ENCODE measurements at places on chromosomes 11 and 22.

- H3K4me1 ChIP-seq, result no peaks in the 10 kb centered on the region
- no peaks in the 10 kb centered on the region for H3K36me3 ChIP-seq
- no peak for DNase-seq
- H3K4me3 ChIP-seq, result no peak overlapping the region
Measured at GRCh38 chr11:117427356-117427874, 99.8 kb downstream of the CEP164 start.

- H3K27ac ChIP-seq, result no peak overlapping the region
- no peaks in the 10 kb centered on the region for H3K27me3 ChIP-seq
- DNase-seq, result no peak
- H3K4me1 ChIP-seq, result no peaks in the 10 kb centered on the region
Measured at GRCh38 chr11:101008961-101009689, 120.5 kb downstream of the PGR start.

GRCh38 chr11:10455637-10456487, 798 bp downstream of the AMPD3 start:
- H3K36me3 ChIP-seq, result peaks cover 4% of the 10 kb centered on the region
- H3K4me1 ChIP-seq, result peaks cover 85% of the 10 kb centered on the region
- no peaks in the 10 kb centered on the region for H3K27me3 ChIP-seq
- peak; percentile 87 for DNase-seq
- peak overlapping the region; percentile 93 for H3K27ac ChIP-seq

GRCh38 chr11:61731211-61731951, 21.1 kb upstream of the MYRF start:
- no peaks in the 10 kb centered on the region for H3K27me3 ChIP-seq
- H3K4me3 ChIP-seq, result no peak overlapping the region
- DNase-seq, result no peak
- H3K27ac ChIP-seq, result no peak overlapping the region

- H3K36me3 ChIP-seq, result no peaks in the 10 kb centered on the region
- no peak overlapping the region for H3K27ac ChIP-seq
- no peak for DNase-seq
- H3K4me1 ChIP-seq, result peaks cover 23% of the 10 kb centered on the region
- no peaks in the 10 kb centered on the region for H3K27me3 ChIP-seq
Measured at GRCh38 chr11:441043-441417, 781 bp downstream of the ANO9 start.

DNA sequence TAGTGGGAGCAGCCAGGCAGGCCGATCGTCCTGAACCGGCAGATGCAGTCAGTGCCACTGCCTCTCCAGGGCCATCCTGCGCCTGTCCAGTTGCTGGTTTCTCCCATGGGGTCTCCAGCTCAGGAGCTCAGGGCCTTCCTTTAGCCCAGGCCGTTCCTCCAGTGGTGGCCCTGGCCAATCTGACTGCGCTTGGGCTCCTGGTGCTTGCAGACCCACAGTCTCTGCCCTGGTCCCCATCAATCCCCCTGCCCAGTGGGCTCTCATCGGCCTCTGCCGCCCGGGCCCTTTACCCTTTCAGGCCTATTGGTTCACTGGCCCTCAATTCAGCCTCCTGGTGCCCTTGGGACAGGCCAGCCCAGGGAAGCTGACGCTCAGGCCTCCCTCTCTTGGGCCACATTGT, 29.2 kb upstream of the TSKU start:
- no peak for DNase-seq
- no peak overlapping the region for H3K4me3 ChIP-seq
- no peaks in the 10 kb centered on the region for H3K4me1 ChIP-seq
- H3K27ac ChIP-seq, result no peak overlapping the region
- H3K27me3 ChIP-seq, result no peaks in the 10 kb centered on the region
- no peaks in the 10 kb centered on the region for H3K36me3 ChIP-seq

GRCh38 chr11:12754582-12755234, 80.5 kb downstream of the TEAD1 start:
- no peak overlapping the region for H3K4me3 ChIP-seq
- peaks cover 2% of the 10 kb centered on the region for H3K27me3 ChIP-seq
- no peaks in the 10 kb centered on the region for H3K4me1 ChIP-seq
- DNase-seq, result no peak
- no peak overlapping the region for H3K27ac ChIP-seq

- peak overlapping the region; percentile 46 for H3K4me3 ChIP-seq
- peaks cover 66% of the 10 kb centered on the region for H3K4me1 ChIP-seq
- H3K36me3 ChIP-seq, result peaks cover 41% of the 10 kb centered on the region
Measured at GRCh38 chr22:30354644-30355043, 2.0 kb downstream of the SF3A1 start.

DNA sequence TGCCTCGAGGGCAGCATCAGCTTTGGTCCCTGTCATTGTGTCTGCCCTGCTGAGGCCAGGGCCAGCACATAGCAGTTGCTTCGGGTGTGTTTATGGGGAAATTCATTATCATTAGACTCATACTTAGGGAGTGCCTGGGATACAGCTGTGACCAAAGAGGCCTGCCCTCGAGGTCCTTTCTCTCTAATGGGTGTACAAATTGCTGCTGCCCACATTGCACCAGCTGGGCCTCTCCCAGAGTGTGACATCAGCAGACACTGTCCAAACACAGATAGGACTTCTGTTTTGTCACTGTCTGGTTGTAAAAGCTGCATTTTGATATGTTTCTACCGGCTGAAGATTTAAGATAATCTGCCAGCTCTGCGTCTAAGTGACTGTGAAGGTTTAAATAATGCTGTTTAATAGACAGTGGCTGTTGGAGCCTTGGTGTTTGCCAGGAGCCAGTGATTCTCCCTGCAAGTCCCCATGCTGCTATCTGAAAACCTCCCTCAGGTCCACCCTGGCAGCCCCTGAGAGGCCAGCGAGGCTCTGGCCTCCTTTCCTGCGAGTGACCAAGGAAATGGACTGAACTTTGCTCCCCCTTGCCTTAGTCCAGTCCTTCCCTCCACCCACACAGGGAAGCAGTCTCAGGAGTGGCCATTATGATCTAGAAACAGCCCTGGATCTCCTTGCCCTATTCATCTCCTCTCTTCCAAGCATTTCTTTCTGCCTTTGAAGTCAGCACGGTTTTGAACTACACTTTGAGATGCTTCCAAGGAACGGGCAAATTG, 505.2 kb downstream of the TBC1D22A start:
- DNase-seq, result no peak
- no peaks in the 10 kb centered on the region for H3K36me3 ChIP-seq
- H3K27me3 ChIP-seq, result no peaks in the 10 kb centered on the region

DNA sequence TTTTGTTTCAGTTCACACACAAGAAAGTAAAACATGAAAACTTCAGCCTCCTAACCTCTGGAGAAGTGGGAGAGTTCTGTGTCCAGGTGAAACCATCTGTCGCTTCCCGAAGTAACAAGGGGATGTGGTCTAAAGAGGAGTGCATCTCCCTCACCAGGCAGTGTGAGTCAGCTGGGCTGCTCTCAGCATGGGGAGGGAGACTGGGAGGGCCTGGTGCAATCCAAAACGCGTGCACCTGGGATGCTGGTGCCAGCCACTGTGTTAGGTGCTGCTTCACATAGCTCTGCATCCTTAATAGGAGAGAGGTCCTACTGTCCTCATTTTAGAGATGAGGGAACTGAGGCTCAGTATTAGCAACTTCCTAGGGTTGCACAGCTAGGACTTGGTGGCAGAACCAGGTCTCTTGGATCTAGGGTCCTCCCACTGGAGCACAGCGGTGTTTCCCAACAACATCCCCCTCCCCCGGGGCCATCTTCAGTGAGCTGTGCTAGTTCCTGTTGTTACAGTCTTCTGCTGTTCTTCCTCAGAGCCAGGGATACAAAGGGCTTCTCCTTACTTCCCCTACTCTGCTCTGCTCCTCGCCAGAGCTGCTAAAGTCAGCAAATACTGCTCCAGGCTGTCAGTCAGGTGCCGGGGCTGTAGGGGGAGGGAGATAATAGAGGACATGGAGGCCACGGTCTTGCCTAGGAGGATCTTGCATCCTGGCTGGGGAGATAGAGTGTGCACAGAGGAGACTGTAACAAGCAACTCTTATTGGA, 8.0 kb downstream of the IL10RA start:
- DNase-seq, result no peak
- H3K27me3 ChIP-seq, result no peaks in the 10 kb centered on the region
- H3K4me1 ChIP-seq, result peaks cover 63% of the 10 kb centered on the region
- no peak overlapping the region for H3K4me3 ChIP-seq
- H3K36me3 ChIP-seq, result peaks cover 47% of the 10 kb centered on the region

DNA sequence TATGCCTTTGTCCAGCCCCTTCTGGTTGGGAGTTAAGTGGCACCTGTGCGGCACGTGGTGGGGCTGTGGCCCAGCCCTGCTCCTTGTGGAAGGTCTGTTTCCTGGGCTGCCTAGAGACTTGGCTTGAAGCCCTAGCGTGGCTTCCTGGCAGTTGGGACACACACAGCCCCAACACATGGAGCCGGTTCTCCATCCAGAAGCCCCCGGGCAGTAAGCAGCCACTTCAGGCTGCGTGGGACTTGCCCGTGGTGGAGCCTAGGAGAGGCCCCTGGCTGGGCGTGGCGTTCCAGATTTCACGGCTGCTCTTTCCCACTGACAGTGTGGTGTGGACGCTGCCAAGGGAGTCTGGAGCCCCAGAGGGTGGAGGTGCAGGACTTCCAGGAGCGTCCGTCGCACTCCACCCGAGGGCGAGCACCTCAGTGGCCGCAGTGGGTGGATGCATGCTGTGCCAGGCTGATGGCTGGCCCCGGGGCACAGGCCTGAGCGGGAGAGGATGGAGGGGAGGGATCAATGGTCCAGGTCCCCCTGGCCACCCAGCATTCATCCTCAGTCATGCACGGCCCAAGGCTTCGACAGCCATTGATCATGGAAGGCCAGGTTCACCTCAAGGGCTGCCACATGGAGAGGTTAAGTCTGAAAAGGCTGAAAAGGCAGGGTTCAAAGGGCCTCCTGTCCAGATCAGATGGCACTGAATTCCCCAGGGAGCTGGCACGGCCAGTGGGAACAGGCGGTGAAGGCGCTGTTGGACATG, 9.3 kb downstream of the CCND1 start:
- no peaks in the 10 kb centered on the region for H3K4me1 ChIP-seq
- H3K4me3 ChIP-seq, result no peak overlapping the region
- DNase-seq, result no peak
- no peak overlapping the region for H3K27ac ChIP-seq
- no peaks in the 10 kb centered on the region for H3K36me3 ChIP-seq

DNA sequence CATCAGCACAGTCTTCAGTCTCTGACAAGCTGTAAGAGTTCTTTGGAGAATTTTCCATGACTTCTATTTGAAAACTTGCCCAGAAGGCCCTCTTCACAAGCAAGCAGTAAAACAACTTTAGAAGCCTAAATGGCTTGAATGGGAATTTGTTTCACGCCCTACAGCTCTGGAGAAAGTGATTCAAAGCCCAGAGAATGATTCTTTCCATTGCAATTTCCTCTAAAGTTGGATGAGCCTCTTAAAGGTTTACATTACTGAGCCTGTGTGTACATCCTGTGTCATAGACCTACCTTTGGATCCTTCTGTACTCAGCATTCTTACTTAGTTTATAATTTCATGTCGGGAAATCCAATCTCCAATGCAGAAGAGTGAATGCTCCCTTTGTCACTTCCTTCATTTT, 6.8 kb upstream of the OR8B3 start:
- H3K4me3 ChIP-seq, result no peak overlapping the region
- DNase-seq, result no peak
- H3K4me1 ChIP-seq, result no peaks in the 10 kb centered on the region
- H3K27ac ChIP-seq, result no peak overlapping the region

DNA sequence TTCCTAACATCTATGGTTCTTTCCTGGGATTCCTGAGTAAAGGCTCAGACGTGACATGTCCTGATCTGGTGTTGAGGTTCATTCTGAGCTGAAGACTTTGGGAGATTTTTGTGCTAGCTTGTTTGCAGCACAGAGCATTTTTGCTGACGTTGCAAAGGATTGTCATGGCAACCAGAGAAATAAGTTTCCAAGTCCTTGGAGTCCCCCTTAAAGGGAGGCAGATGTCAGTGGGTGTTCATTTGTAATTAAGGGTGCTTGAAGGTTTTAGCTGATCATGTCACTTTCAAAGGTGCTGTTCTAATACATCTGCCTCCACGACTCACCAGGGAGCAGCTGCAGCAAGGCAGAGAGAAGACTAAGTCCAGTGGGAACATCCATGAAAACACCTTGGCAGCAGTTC, 5.4 kb upstream of the SYN3 start:
- peaks cover 23% of the 10 kb centered on the region for H3K27me3 ChIP-seq
- no peak overlapping the region for H3K27ac ChIP-seq
- no peaks in the 10 kb centered on the region for H3K36me3 ChIP-seq
- no peak overlapping the region for H3K4me3 ChIP-seq
- H3K4me1 ChIP-seq, result no peaks in the 10 kb centered on the region
- DNase-seq, result no peak

- DNase-seq, result no peak
- H3K36me3 ChIP-seq, result no peaks in the 10 kb centered on the region
- peaks cover 4% of the 10 kb centered on the region for H3K27me3 ChIP-seq
- peaks cover 5% of the 10 kb centered on the region for H3K4me1 ChIP-seq
Measured at GRCh38 chr11:124729571-124729970, 10.2 kb upstream of the NRGN start.

- no peak for DNase-seq
- peaks cover 31% of the 10 kb centered on the region for H3K4me1 ChIP-seq
- no peak overlapping the region for H3K27ac ChIP-seq
- H3K27me3 ChIP-seq, result no peaks in the 10 kb centered on the region
- peaks cover 4% of the 10 kb centered on the region for H3K36me3 ChIP-seq
Measured at GRCh38 chr11:78293536-78293935, 104.8 kb downstream of the USP35 start.

- H3K27me3 ChIP-seq, result peaks cover 2% of the 10 kb centered on the region
- no peaks in the 10 kb centered on the region for H3K36me3 ChIP-seq
Measured at GRCh38 chr22:32539631-32540421, 65.2 kb downstream of the FBXO7 start.

GRCh38 chr22:46473021-46473779, 64.2 kb downstream of the CELSR1 start:
- peaks cover 4% of the 10 kb centered on the region for H3K4me1 ChIP-seq
- no peak overlapping the region for H3K27ac ChIP-seq
- H3K27me3 ChIP-seq, result peaks cover 2% of the 10 kb centered on the region

GRCh38 chr11:10376061-10376460, 71.2 kb downstream of the ADM start:
- no peak for DNase-seq
- no peak overlapping the region for H3K4me3 ChIP-seq
- no peak overlapping the region for H3K27ac ChIP-seq
- H3K36me3 ChIP-seq, result no peaks in the 10 kb centered on the region

- H3K27me3 ChIP-seq, result peaks cover 1% of the 10 kb centered on the region
- no peak overlapping the region for H3K4me3 ChIP-seq
- no peaks in the 10 kb centered on the region for H3K36me3 ChIP-seq
- no peaks in the 10 kb centered on the region for H3K4me1 ChIP-seq
- no peak for DNase-seq
Measured at GRCh38 chr11:131833366-131833765, 463.0 kb downstream of the NTM start.

GRCh38 chr11:117700551-117700950, 96.5 kb downstream of the DSCAML1 start:
- no peaks in the 10 kb centered on the region for H3K4me1 ChIP-seq
- no peak overlapping the region for H3K27ac ChIP-seq
- peaks cover 12% of the 10 kb centered on the region for H3K27me3 ChIP-seq
- H3K4me3 ChIP-seq, result no peak overlapping the region
- no peaks in the 10 kb centered on the region for H3K36me3 ChIP-seq
- DNase-seq, result no peak

Data from activated naive CD4-positive, alpha-beta T cell treated with anti-CD3 and anti-CD28 coated beads for 36 hours (primary cell).